ENCODE measurements at places on chromosomes 6 and 20.
A peak's percentile ranks its signal among the peaks of the same experiment; 100 is the strongest.

DNA sequence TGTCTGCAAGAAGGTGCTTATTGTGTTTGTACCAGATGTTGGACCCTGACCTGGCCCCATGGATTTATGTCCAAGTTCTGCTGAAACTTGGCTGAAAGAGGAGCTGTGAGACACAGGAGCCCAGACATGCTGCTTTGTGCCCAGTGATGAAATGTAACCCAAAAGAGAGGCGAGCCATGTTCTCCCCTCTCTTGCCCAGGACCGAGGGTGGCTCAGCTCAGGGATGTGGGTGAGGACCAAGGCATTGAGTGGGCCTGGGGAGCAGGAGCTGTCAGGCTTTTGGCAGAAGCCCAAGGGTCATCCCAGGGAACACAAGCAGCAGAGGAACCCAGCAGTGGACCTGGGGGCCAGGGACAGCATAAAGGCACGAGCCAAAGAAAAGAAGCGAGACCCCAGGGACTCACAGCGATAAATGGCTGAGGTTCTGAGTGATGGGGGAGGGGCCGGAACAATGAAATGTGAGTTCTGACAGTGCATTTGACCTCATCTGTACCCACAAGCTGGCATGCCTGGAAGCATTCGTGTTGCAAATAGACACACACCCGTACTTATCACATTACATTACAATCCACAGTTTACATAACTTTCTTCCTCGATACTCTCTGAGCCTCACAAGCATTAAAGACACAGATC, 363.4 kb upstream of the JARID2 start:
- no peak overlapping the region for H3K4me3 ChIP-seq
- no peaks in the 10 kb centered on the region for H3K27me3 ChIP-seq
- H3K27ac ChIP-seq: no peak overlapping the region
- no peaks in the 10 kb centered on the region for H3K36me3 ChIP-seq
- no peak for DNase-seq

GRCh38 chr6:106799031-106799894, 169.9 kb downstream of the QRSL1 start:
- H3K27me3 ChIP-seq: peaks cover 18% of the 10 kb centered on the region
- H3K36me3 ChIP-seq: no peaks in the 10 kb centered on the region
- peaks cover 15% of the 10 kb centered on the region for H3K4me1 ChIP-seq
- no peak overlapping the region for H3K27ac ChIP-seq

GRCh38 chr6:162363757-162364156, 363.8 kb downstream of the PRKN start:
- H3K4me3 ChIP-seq: no peak overlapping the region
- no peaks in the 10 kb centered on the region for H3K4me1 ChIP-seq
- no peaks in the 10 kb centered on the region for H3K36me3 ChIP-seq
- no peak for DNase-seq
- peaks cover 2% of the 10 kb centered on the region for H3K27me3 ChIP-seq

DNA sequence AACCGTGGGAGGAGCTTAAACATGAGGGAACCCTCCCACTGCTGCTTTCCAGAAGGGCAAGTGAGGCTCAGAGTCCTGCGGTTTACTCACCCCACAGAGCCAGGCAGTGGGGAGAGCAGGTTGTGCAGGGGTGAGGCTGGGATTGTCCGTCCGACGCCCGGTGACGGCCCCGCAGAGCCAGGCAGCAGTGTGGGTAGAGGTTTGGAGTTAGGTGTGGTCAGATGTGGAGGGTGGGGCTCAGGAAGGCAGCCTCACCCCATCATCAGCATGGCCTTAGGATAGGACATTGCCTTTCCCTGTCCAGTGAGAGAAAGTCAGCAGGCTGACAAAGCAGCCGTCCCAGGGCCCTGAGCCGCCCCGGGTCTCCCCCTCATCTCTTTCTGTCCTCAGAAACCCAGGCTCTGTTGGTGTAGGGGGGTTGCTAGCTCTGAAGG, 234.6 kb downstream of the DLL1 start:
- peaks cover 10% of the 10 kb centered on the region for H3K36me3 ChIP-seq
- no peak overlapping the region for H3K27ac ChIP-seq
- H3K4me1 ChIP-seq: no peaks in the 10 kb centered on the region
- H3K27me3 ChIP-seq: peaks cover 1% of the 10 kb centered on the region

DNA sequence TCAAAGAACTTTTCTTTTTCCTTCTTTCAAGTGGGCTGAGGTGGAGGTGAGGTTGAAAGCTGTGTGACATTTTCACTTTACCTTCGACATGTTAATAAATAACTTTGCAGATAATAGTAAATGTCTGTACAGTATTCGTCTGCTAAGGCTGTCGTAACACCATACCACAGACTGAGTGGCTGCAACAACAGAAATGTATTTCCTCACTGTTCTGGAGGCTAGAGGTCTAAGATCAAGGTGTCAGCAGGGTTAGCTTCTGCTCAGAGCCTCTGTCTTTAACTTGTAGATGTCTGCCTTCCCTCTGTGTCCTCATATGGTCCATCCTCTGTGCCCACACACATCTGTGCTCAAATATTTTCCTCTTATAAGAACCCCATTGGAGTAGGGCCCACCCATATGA, 14.9 kb downstream of the PHACTR2 start:
- peaks cover 26% of the 10 kb centered on the region for H3K36me3 ChIP-seq
- no peak overlapping the region for H3K27ac ChIP-seq
- peaks cover 90% of the 10 kb centered on the region for H3K4me1 ChIP-seq
- peaks cover 4% of the 10 kb centered on the region for H3K27me3 ChIP-seq
- no peak overlapping the region for H3K4me3 ChIP-seq

DNA sequence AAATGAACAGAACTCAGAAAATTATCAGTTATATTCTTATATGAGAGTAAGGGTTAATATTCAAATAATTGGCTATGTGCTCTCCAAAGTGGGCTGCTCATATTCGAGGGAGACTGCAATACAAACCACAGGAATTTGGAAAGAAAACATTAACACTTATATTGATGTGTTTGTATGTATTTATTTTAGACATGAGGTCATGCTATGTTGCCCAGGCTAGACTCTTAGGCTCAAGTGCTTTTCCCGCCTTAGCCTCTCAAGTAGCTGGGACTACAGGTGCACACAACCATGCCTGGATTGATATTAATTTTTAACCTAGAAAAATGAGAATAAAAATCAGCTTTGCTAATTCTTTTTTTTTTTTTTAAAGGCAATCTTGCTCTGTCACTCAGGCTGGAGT, 35.0 kb downstream of the BTBD9 start:
- H3K4me1 ChIP-seq: peaks cover 12% of the 10 kb centered on the region
- no peak overlapping the region for H3K4me3 ChIP-seq
- H3K27me3 ChIP-seq: no peaks in the 10 kb centered on the region
- no peak overlapping the region for H3K27ac ChIP-seq

GRCh38 chr20:33676121-33676520, 1.9 kb upstream of the NECAB3 start:
- peaks cover 47% of the 10 kb centered on the region for H3K4me1 ChIP-seq
- H3K27ac ChIP-seq: peak overlapping the region; percentile 83
- peaks cover 2% of the 10 kb centered on the region for H3K27me3 ChIP-seq
- 0 out of 2 replicates have a peak, but pooled peaks cover 4% of the 10 kb centered on the region for H3K36me3 ChIP-seq
- peak overlapping the region; percentile 13 for H3K4me3 ChIP-seq

- H3K27ac ChIP-seq: no peak overlapping the region
- no peaks in the 10 kb centered on the region for H3K27me3 ChIP-seq
- no peak for DNase-seq
- H3K4me1 ChIP-seq: no peaks in the 10 kb centered on the region
These were observed 221.3 kb downstream of the MOXD1 start for GRCh38 chr6:132179955-132180354.

GRCh38 chr20:21048841-21049273, 57.3 kb downstream of the LINC00237 start:
- no peaks in the 10 kb centered on the region for H3K27me3 ChIP-seq
- no peak overlapping the region for H3K27ac ChIP-seq
- no peak overlapping the region for H3K4me3 ChIP-seq
- H3K36me3 ChIP-seq: no peaks in the 10 kb centered on the region

DNA sequence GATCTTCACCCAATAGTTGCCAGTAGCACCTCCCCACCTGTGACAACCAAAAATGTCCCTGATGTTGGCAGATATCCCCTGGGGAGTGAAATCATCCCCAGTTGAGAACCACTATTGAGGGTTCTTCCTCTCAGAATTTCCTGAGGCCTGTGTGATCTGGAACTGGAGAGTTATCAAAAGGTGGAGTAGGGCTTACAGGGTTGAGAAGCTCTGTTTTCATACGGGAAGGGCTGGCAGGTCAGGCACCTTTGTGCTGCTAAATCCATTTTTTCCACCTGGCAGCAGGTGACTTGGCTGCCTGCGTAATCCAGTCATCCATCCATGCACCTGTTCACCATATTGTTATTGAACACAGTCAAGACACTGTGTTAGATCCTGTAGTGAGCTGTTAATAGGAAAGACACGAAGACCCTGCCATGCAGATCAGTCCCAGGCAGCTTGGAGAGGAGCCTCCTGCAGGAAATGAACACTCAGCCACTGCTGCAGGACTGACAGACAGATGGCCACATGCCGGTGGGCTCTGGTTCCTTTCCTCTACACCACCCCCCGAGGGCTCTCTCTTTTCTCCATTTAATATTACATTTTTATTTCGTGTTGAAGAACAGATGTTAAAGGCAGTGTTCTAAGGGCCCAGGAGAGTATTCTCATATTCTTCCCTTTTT, 5.4 kb downstream of the DUSP22 start:
- H3K27me3 ChIP-seq: no peaks in the 10 kb centered on the region
- no peak overlapping the region for H3K27ac ChIP-seq
- no peak for DNase-seq
- no peak overlapping the region for H3K4me3 ChIP-seq
- peaks cover 9% of the 10 kb centered on the region for H3K4me1 ChIP-seq

GRCh38 chr6:122248001-122248669, 151.3 kb upstream of the HSF2 start:
- H3K27ac ChIP-seq: no peak overlapping the region
- H3K27me3 ChIP-seq: no peaks in the 10 kb centered on the region
- no peak overlapping the region for H3K4me3 ChIP-seq
- no peaks in the 10 kb centered on the region for H3K4me1 ChIP-seq
- H3K36me3 ChIP-seq: no peaks in the 10 kb centered on the region

DNA sequence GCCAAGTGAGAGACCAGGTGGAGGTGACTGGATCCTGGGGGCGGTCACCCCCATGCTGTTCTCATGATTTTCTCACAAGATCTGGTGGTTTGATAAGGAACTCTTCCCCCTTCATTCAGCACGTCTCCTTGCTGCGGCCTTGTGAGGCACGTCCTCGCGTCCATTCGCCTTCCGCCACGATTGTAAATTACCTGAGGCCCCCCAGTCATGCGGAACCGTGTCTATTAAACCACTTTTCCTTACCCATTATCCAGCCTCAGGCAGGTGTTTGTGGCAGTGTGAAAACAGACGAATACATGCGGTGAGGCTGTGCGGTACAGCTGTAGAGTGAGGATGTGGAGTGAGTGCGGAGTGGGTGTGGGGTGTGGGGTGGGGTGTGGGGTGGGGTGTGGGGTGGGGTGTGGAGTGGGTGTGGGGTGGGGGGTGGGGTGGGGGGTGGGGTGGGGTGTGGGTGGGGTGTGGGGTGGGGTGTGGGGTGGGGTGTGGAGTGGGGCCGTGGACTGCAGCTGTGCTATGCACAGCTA, 12.1 kb upstream of the NTSR1 start:
- no peak overlapping the region for H3K27ac ChIP-seq
- H3K27me3 ChIP-seq: peaks cover 36% of the 10 kb centered on the region
- peaks cover 5% of the 10 kb centered on the region for H3K4me1 ChIP-seq
- H3K36me3 ChIP-seq: no peaks in the 10 kb centered on the region
- no peak for DNase-seq

DNA sequence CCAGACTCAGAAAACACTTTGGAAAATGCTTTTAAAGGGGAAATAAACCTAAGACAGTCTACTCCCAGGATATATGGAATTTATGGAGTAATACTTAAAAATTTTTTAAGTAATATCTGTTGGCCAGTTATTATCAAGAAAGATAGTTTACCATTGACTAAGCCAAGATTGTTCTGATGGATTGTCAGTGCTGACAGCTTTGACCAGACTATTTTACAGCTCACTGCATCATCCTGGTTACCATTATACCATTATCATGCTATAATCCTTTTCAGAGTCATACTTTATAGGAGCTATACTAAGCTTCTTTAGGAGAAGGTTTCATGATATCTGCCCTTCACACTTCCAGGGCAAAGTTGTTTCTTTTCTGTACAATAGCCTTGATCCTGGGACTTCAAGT, 16.5 kb downstream of the GTF2H5 start:
- DNase-seq: no peak
- H3K27me3 ChIP-seq: no peaks in the 10 kb centered on the region
- peaks cover 51% of the 10 kb centered on the region for H3K36me3 ChIP-seq
- no peak overlapping the region for H3K4me3 ChIP-seq
- H3K27ac ChIP-seq: no peak overlapping the region

DNA sequence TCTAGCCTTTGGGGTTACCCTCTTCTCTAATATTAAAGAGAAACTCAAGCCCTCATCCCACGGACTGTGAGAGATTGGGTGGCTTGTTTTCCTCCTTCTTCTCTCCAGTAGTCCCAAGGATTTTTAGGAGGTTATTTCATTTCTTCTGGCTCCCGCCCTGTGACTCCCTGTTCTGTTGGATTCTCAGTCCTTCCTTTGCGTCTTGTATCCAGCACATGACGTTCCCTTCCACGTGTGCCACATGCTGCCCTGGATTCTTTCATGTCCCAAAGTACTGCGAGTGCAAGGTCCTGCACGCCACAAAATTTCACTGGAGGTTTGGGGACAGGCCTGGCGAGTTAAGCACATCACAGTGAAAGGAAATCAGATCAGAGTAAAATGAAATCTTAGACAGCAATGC, 213.4 kb downstream of the PACRG start:
- peaks cover 22% of the 10 kb centered on the region for H3K4me1 ChIP-seq
- DNase-seq: no peak
- H3K36me3 ChIP-seq: peaks cover 12% of the 10 kb centered on the region
- H3K27me3 ChIP-seq: peaks cover 2% of the 10 kb centered on the region

- peaks cover 2% of the 10 kb centered on the region for H3K27me3 ChIP-seq
- no peak overlapping the region for H3K4me3 ChIP-seq
- no peaks in the 10 kb centered on the region for H3K36me3 ChIP-seq
- no peak overlapping the region for H3K27ac ChIP-seq
- DNase-seq: no peak
These were observed 40.4 kb downstream of the ZNF391 start for GRCh38 chr6:27428966-27429365.

- no peak overlapping the region for H3K27ac ChIP-seq
- no peak overlapping the region for H3K4me3 ChIP-seq
- H3K4me1 ChIP-seq: no peaks in the 10 kb centered on the region
These were observed 737.1 kb downstream of the DHX35 start for GRCh38 chr20:39699166-39699725.

GRCh38 chr6:30264743-30265142, 51.5 kb upstream of the TRIM26 start:
- H3K27me3 ChIP-seq: peaks cover 1% of the 10 kb centered on the region
- H3K27ac ChIP-seq: peak overlapping the region; percentile 82
- peaks cover 18% of the 10 kb centered on the region for H3K36me3 ChIP-seq
- peaks cover 36% of the 10 kb centered on the region for H3K4me1 ChIP-seq

DNA sequence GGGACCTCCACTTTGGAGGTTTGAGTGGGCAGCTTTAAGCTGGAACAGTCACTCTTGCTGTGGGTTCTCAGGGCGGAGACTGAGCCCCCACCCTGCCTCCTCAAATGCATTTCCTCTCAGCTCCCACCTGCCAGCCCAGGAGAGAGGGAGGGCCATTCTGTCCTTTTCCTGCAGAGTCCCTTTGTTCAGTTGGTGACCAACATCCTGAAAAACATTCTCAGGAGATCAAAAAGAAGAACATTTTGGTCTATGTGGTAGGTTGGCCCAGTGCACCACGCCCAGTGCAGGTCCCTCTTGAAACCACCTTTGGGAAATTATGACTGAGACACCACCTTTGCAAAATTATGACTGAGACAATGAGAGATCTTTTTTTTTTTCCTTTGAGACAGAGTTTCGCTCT, 13.4 kb downstream of the SLC52A3 start:
- no peak for DNase-seq
- no peaks in the 10 kb centered on the region for H3K4me1 ChIP-seq
- H3K27ac ChIP-seq: no peak overlapping the region
- no peak overlapping the region for H3K4me3 ChIP-seq
- H3K36me3 ChIP-seq: no peaks in the 10 kb centered on the region

- no peak overlapping the region for H3K4me3 ChIP-seq
- H3K36me3 ChIP-seq: no peaks in the 10 kb centered on the region
- H3K27me3 ChIP-seq: peaks cover 4% of the 10 kb centered on the region
These were observed 9.2 kb upstream of the C6orf141 start for GRCh38 chr6:49541210-49541724.

All from HFFc6 (cell line).